WTC11 (cell line): ENCODE measurements at places on chromosomes 13 and 19. TPM values are rescaled to one million over a fixed set of nuclear protein-coding genes. Genes with fewer than 3 reads are reported as not detected.

GRCh38 chr19:48964205-48965039 is 687 bp upstream of the FTL start:
- H3K36me3 ChIP-seq: peaks cover 40% of the 10 kb centered on the region
- H3K4me1 ChIP-seq: peaks cover 33% of the 10 kb centered on the region
- H3K27me3 ChIP-seq: no peaks in the 10 kb centered on the region
- peak; percentile 54 for DNase-seq

DNA sequence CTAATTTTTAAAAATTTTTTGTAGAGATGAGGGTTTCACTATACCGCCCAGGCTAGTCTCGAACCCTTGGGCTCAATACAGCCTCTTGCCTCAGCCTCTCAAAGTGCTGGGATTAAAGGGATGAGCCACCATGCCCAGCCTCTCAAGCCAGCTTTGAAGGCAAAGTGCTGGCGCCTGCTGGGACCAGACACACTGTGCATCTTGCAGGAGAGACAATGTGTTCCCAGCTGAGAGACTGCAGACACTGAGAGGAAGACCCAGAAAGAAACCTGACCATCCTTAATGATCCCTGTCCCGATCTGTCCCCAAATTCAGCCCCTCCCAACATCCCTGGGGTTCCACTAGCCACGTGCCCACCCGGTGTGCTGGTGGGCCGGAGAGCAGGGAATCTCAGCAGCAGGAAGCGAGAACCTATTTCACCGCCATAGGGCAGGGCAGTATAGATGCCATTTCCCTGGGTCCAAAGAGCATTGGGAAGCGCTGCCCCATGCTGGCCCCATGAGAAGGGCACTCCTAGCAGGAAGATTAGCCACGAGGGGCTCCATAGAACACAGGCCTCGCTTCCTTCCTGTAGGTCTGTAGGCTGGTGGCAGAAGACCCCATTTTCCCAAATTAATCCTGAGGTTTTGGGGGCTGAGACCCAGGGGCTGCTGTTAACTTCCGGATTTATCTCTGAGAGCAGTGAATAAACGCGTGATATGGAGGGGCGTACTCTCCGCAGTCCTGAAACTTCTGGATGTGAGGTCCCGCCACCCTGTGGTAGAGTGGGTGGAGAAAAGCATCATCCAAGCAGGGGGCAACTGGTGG is 968 bp downstream of the RAVER1 start:
- H3K4me1 ChIP-seq: peaks cover 16% of the 10 kb centered on the region
- H3K36me3 ChIP-seq: peaks cover 27% of the 10 kb centered on the region

DNA sequence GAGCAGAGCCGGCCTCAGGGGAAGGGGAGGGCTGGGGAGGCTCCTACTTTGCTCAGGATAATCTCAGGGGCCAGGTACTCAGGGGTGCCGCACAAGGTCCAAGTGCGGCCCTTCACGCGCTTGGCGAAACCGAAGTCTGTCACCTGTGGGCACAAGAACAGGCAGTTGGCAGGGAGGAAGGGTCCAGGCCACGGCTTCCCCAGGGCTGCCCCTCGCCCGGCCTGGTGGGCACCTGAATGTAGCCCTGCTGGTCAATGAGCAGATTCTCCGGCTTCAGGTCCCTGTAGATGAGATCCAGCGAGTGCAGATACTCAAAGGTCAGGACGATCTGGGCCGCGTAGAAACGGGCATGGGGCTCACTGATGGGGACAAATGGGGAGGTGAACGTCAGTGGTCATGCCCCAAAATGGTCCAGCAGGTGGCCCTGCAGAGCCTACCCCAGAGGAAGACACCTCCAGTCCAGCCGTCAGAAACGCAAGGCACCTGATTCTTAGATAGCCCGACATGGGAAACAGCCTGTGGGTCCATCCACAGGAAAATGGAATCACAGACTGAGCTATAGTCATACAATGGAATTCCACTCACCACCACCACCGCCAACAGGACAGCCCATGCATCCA is 7.1 kb upstream of the SAMD1 start:
- H3K27me3 ChIP-seq: peaks cover 19% of the 10 kb centered on the region
- peak; percentile 53 for DNase-seq
- no peaks in the 10 kb centered on the region for H3K4me1 ChIP-seq
- H3K27ac ChIP-seq: no peak overlapping the region
- no peak overlapping the region for H3K4me3 ChIP-seq
- H3K36me3 ChIP-seq: peaks cover 12% of the 10 kb centered on the region

DNA sequence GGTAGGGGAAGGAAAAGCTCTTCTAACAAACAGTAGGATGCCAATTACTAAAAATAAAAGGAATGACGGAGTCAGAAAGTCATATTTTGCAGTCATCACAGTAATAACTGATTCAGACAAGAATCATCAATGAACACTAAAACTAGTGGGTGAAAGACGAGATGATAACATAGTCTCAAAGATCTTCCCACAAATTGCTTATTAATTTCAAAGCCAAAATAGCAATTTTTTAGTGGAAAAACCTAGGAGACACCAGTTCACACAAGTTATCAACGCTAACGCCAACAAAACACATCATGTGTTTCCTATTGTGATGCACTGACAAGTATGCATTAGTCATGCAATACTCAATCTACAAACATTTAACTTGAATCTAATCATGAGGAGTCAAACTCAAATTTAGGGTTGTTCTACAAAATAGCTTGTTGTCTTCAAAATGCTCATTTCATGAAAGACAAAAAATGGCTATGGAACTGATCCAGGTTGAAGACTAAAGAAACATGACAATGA is 18.6 kb downstream of the ZNF233 start:
- no peak for DNase-seq
- H3K36me3 ChIP-seq: peaks cover 71% of the 10 kb centered on the region
- H3K27me3 ChIP-seq: peaks cover 4% of the 10 kb centered on the region; the same call in 1 of the 2 replicates
- H3K27ac ChIP-seq: no peak overlapping the region

DNA sequence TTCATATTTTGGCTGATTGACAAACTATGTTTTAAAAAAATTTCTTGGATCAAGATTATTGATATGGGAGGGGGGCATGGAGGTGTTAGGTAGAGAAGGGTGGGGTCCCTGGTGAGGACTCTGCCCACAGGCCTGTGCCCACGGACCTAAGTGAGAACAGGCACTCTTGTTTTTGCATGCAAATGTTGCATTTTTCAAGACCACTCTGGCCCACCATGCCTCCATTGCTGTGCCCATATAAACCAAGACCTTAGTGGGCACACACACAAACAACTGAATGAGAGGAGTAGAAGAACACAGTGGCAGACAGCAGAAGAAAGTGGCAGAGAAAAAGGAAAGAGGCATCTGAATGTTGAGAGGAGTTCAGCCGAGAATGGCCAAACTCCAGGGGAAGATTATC is 69.6 kb upstream of the ZNF98 start:
- H3K4me3 ChIP-seq: no peak overlapping the region
- no peak for DNase-seq
- no peak overlapping the region for H3K27ac ChIP-seq
- no peaks in the 10 kb centered on the region for H3K4me1 ChIP-seq
- H3K36me3 ChIP-seq: peaks cover 78% of the 10 kb centered on the region

The SSC5D gene
- total RNA-seq: 1.8 to 2.9 TPM (median 2.5 TPM) in 3 replicates
